ENCODE measurements at places on chromosomes 3 and 15. TPM values are rescaled to one million over a fixed set of nuclear protein-coding genes. Genes with fewer than 3 reads are reported as not detected.

DNA sequence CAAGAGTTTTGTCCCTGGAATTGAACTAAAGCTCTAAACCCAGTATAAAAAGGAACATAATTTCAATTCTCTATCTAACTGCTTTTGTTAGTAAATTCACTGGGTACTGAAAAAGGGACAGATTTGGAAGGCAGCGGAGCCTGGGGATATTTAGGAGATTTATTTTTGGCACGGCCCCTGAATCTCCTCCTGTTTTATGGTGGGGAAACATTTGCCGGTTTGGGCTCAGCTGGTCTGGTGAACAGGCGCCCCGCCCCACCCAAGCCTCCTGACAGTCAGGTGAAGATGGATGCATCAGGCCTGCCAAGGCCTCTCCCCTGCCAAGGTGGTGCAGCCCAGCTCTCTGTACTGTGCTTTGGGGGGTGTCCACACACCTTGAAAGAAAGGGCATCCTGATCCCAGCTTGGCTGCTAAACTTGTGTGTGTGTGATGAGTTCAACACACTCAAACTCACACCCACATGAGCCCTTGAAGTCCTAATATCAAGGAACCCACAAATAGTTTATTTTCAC is 46.3 kb downstream of the EBLN2 start:
- DNase-seq = no peak

DNA sequence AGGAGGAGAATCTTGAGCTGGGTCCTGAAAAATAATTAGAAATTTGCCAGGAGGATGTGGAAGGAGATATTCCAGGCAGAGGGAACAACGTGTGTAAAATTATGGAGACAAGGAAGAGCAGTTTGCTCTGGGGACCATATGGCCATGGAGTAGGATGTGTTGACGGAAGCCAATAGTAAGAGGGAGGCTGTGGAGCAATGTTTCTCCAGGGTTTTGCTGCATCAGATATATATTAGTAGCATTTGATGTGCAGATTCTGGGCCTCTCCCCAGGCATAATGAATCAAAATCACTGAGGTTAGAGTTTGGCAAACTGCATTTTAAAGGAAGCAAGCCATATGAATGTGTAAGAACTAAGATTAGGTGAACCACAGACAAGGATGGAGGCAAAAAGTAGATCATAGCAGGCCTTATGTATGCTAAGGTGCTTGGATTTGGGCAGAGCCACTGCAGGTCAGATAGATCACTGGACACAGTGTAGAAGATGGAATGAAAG is 192.9 kb upstream of the IL12A start:
- no peak for DNase-seq

OR5AC2 gene
- total RNA-seq = not detected

- no peak for DNase-seq
Observed at GRCh38 chr15:54273928-54274327, 295.7 kb downstream of the UNC13C start.

CASR gene
- not detected for total RNA-seq

- no peak for DNase-seq
Observed at GRCh38 chr15:43934480-43934879, 107.7 kb downstream of the WDR76 start.

LACTB gene
- total RNA-seq = 22.3 TPM

DNA sequence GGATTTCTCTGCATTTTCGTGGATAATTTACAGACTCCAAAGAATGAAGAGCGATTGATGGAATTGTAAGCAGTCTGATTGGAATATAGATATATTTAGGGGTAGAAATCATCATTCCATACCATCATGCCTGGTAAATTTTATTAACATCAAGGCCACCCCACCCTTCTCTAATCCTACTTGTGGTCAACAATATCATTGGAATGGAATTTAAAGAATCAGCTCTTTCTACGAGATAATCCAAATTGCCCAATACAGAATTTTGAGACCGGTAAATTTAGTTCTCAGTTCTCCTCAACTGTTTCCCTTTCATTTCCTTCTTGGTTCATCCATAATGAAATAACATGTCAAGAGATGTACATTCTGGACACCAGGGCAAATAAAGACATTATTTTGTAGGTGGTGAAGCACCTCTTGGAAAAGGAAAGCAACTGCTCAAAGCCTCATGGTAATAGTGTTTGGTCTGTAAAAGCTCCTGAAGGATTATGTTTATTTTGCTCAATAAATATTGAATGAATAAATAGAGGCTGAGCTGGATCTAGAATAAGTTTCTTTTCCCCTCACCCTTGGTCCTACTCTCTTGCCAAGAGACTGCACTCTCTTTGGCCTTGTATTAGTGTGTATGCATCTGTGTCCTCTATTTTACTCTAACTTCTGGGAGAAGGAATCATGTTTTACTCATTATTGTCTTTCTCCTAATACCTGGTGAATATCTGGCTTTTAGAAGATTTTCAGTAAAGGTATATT is 133.7 kb upstream of the BCL6 start:
- no peak for DNase-seq

GRCh38 chr3:65230261-65231139 is 542.7 kb upstream of the ADAMTS9 start:
- no peak for DNase-seq

GRCh38 chr3:53823956-53824657 is 22.1 kb downstream of the CHDH start:
- no peak for DNase-seq

DNA sequence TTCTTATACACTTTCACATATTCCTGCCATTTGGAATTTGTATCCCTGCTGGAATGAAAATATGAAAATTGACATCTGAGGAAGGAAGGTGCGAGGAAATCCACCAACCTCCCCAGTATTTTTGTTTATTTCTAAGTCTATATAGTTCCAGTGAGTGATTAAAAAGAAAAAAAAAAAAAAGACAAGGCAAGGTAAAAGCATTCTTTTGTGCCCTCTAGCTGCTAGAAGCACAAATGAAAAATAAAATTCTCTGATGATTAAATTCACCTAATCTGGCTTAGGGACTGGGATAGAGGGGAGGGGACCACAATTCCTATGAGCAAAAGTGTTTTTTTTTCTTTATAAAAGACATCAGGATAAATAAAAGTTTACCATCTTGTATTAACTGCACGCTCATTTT is 370.9 kb downstream of the NR2F2 start:
- DNase-seq = no peak

DNA sequence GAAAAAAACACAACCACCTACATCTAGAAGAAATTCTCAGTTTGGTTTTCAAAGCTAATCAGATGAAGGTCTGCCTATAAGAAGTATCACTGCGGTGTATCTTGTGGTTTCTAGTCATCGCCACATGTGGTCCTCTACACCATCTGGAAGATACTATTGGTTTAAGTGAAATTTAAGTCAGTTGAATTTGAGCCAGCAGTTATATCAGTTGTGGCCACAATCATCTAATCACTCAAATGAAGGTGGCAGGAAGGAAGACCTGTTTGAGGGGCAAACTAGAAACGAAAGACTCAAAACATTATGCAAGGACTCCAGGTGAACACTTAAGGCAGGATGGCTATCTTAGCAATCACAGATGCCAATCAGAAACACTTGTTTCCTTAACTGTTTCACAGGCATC is 48.7 kb downstream of the ETV5 start:
- no peak for DNase-seq

DNA sequence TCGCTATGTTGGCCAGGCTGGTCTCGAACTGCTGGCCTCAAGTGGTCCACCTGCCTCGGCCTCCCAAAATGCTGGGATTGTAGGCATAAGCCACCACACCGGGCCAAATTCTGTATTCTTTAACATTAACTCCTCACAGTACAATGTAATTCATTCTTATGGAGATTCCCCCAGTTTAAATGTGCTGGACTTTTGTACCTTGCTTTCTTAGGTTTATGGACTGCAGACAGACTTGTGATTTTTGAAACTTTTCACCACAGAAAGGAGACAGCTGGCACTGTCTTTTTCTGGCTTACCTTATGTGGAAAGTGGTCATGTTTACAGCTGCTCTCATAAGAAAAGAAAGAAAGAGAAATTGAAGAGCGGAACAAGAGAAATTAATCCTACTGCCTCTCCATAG is 103.8 kb downstream of the IQCH start:
- DNase-seq = peak; percentile 14

SCAANT1 gene
- not detected for total RNA-seq

DNA sequence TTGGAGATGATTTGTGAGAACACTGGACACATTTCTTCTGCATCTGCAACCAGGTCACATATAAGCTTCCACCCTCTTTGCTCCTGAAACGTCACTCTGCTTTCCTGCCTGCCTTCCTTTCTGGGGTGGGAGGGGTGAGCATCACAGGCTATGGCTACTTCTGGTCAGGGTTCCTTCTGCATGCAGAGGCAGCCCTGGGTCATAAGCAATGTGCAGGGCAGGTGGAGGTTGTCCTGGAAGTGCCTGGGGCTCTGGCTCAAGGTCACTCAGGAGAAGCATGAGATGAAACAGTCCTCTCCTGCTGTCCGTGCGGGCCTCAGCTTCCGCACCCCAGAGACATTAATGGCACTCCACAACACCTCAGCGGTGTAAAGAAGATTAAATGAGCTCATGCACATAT is 15.1 kb downstream of the SLC6A20 start:
- no peak for DNase-seq

GRCh38 chr15:25611603-25612002 is 172.8 kb upstream of the UBE3A start:
- peak; percentile 9 for DNase-seq

GRCh38 chr3:158574646-158575045 is 3.7 kb downstream of the MLF1 start:
- DNase-seq = no peak

- DNase-seq = no peak
Observed at GRCh38 chr3:188827103-188827502, 344.7 kb upstream of the TPRG1 start.

- peak; percentile 47 for DNase-seq
Observed at GRCh38 chr3:133578548-133579191, 5.2 kb downstream of the CDV3 start.

- DNase-seq = no peak
Observed at GRCh38 chr3:134368751-134369105, 5.5 kb downstream of the AMOTL2 start.

DNA sequence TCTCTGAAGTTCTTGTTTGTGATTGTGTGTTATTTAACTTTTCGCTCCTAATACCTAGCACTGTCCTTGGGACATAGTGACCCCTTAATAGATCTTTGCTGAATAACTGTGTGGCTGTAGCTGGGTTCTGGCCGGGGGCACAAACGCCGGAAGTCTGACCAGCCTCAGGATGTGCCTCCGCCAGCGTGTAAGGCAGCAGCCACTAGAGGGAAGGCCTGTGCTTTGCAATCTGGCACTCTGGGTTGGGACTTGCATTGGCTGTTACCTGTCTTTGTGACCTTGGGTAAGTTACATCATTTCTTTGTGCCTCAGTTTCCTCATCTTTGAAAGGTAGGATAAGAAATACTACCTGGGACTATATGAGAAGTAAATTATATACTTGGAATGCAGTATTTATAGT is 158.7 kb downstream of the GHSR start:
- no peak for DNase-seq

GP5 gene
- total RNA-seq = 0.31 TPM

DNA sequence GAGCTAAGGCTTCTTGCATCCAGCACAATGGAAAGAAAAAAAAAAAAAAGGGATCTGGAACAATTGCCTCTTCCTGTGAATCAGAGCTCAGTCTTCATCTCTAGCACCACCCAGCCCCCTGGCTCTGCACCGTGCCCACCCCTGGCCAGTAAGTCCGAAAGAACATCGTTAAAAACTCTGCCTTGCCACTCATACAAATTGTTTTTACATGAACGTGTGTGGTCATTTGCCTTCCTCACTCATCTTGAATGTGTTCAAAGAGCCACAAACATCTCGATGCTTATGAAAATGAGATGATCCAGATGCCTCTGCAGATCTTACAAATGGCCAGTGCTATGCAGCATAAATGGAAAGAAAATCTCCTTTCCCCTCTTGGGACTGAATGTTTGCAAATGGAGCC is 400.0 kb upstream of the PPP2R3A start:
- DNase-seq = no peak

DNA sequence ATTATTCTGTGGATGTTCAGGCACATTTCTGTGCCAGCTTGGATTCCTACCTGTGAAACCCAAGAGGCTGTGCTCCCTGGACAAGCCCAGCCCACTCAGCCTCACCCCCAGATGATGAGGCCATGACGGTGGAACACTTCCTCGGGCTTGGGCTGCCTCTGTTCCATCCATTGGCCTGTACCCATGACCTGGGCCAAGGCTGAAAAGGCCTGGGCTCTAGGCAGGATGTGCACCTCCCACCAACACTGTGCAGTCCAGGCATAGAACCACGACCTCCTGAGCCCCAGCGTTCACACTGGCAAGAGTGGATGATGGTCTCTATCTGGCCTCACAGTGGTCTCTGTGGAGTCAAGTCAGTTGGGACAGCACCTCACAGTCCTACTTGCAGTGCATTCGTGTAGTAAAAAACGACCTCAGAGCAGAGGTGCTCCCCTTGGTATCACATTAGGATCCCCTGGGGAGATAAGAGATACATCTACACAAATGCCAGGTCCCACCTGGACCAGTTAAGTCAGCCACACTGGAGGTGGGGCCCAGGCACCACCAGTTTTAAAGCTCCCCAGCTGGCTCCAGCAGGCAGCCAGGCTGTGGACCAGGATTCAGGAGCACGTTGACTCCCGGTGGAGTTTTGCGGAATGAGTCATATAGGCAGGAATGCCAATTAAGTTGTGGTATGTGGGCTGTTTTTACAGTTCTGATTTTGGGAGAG is 39.0 kb upstream of the IGF1R start:
- DNase-seq = peak; percentile 42

LRTM1 gene
- 0.16 TPM for total RNA-seq

GXYLT2 gene
- 66.4 TPM for total RNA-seq

GRCh38 chr15:88484682-88485331 is 17.3 kb downstream of the MRPS11 start:
- peak; percentile 61 for DNase-seq

GRCh38 chr3:150602426-150603152 is 532 bp upstream of the SELENOT start:
- DNase-seq = no peak

DNA sequence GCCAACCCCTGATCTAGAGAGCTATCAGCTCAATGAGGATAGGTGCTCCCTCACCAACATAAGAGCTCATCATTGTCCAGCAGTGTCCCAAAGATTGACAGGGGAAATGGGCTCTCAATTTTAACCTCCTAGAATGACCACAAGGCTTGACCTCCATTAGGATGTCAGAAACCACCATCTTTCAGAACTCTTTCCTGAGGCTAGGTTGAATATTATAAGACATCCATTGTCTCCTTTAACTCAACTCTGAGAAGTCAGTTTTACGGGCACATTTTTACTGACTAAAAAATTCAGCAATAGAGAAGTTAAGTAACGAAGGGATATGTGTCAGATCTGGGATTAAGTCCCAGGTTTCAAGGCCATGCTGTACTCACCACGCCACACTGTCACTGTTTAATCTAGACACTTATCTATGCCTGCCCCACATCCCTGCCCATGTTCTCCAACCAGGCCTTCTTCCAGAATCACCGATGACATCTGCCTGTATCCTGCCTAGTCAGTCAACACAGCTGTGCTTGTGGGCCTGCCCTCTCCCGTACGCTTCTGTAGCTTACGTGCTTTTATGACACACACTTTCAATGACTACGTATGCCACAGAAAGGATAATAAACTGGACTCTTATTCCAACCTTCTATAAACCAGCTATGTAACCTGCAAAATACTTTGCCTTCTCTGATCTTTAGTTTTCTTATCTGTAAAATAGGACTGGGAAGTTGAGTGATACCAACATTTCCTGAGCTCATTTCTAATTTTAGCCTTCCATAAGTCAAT is 17.1 kb upstream of the MUC13 start:
- DNase-seq = peak; percentile 48

GRCh38 chr3:129063841-129064482 is 3.4 kb downstream of the GP9 start:
- DNase-seq = no peak

GRCh38 chr3:131082871-131083863 is 56.5 kb downstream of the NEK11 start:
- DNase-seq = peak; percentile 99

- no peak for DNase-seq
Observed at GRCh38 chr3:196998966-196999760, 30.5 kb downstream of the MELTF start.

Data from myocyte (in vitro differentiated cells).